Stimulated activated CD8-positive, alpha-beta memory T cell treated with anti-CD3 and anti-CD28 coated beads, Interleukin-2, amount 100 ng/mL, for 1 hour (primary cell): ENCODE measurements at places on chromosomes 3 and 15.

- no peak for DNase-seq
These were observed 19.8 kb downstream of the PRR23E start for GRCh38 chr3:127212711-127213110.

DNA sequence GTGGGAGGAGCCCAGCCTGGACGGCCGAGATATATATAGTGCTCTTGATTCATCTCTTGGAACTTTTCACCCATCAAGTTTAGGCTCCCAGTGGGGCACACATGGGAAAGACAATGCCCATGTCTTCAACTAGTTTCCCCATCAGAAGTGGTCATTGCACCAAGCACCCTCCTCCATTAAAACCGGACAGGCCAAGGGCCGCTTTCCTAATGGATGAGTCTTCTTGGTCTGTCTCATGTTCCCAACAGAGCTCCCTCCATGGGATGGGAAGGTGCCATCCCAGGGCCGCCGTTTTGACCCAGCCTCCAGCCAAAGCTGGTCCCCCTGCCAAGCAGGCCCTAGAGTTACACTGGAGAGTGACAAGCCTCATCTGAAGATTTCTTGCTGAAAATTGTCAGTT is 34.7 kb upstream of the UBE2Q2 start:
- DNase-seq: no peak

DNA sequence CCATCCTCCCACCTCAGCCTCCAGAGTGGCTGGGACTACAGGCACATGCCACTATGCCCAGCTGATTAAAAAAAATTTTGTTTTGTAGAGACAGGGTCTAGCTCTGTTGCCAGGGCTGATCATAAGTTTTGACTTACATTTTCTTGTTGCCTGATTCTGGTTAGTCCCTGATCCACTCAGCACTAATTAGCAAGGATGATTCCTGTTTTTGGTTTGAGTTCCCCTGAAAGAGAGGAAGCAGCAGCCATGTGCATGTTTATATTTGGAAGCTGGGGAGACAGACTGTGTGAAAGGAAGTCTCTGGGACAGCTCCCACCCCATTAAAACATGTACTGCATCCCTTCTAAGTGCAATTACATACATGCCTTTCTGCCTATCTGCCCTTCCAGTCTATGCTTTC is 3.6 kb upstream of the NCK1 start:
- DNase-seq: no peak

DNA sequence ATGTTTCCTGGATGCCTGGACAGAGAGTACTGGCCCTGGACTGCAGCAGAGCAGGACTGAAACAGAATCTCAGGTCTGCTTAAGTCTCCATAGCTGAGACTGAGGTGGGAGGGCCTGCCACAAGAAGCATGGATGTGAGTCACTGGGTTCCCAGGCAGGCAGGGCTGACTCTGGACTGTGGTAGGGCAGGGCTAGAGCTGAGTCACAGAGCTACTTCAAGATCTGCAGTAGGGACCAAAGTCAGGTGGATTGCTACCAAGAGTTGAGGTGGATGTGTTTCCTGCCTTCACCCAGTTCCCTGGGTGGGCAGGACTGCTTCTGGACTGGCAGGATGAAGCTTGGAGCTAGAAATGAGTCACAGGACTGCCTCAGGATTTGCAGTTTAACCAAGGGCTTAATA is 282.9 kb downstream of the AGBL1 start:
- no peak for DNase-seq

- no peak for DNase-seq
These were observed 93.0 kb downstream of the SMAD3 start for GRCh38 chr15:67158367-67158766.

DNA sequence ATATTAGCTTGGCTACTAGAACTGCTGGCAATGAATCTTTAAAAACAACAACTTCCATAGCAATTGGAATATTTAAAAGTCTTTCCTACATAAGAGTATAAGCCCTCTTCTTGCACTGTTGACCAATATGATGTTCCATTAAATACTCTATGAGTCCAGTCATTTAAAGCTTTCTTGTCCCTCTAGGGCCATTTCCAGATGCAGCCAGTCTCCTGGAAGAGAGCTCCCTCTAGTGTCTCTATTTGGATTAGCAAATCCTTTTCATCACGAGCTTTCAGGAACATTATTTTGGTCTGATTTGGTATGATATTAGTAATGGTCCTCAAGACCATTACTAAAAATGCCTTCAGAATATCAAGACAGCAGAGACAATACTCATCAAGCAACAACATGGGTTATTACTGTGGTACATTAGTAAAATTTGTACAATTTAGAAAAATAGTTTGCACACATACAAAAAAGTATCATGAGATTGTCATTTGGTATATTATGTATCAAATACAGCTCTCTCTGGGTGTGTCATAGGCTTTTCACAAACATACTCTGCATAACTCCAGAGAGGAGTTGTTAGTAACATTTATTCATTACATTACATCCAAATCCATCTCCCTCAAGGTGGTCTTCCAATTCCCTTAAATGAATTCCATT is 101.3 kb downstream of the DPH6 start:
- no peak for DNase-seq

DNA sequence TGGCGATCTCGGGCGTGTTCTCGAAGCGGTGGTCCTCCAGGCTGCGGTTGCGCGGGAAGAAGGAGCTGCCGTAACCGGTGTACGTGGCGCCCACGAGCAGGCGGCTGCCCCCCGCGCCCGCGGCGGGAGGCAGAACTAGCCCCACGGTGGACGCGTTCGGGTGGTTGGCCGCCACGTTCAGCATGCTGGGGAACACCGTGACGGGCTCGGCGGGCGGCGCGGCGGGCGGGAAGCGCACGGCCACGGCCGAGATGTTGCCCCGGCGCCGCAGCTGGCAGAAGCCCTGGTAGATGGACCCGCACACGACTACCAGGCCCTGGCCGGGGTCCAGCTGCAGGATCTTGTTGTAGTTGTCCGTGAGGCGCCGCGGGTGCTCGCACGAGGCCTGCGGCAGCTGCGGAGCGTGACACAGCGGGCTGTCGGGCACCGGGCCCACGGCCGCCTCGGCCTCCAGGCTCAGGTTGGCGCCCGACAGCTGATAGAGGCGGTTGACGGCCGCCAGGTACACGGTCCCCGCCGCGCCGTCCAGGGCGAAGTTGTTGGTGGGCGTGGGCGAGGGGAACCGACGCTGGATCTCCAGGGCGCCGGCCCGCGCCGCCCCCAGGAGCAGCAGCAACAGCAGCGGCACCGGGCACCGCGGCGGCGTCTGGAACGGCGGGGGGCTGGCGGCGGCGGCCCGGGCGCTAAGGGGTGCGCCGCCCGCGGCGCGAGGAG is 397 bp downstream of the PLXND1 start:
- DNase-seq: no peak

GRCh38 chr15:63111481-63111880 is 10.2 kb upstream of the LACTB start:
- DNase-seq: no peak

DNA sequence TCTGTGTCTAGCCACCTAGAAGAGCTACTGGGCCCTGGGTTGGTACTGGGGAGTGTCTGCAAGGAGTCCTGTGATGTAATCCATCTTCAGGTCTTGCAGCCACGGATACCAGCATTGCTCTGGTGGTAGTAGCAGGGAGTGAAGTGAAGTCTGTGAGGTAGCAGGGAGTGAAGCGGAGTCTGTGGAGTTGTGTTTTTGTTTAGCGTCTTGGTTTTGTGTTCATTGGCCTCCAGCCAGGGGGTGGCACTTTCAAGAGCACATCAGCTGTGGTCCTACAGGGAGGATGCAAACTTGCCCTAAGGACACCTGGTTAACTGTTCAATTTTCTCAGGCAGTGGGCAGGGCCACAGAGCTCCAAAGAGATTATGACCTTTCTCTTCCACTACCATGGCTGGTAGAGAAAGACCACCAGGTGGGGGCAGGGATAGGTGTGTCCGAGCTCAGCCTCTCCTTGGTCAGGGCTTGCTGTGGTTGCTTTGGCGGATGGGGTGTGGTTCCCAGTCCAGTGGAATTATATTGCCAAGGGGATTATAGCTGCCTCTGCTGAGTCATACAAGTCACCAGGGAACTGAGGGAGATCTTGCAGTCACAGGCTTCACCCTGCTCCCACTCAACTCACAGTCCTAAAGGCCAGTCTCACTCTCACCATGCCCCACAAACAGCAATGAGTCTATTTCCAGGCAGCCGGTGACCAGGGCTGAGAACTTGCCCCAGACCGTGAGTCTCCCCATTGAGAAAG is 424.7 kb downstream of the ZBBX start:
- DNase-seq: no peak

- no peak for DNase-seq
These were observed 92.0 kb upstream of the VGLL3 start for GRCh38 chr3:87082796-87083440.

GRCh38 chr3:32456429-32457130 is 46.1 kb downstream of the CMTM6 start:
- DNase-seq: no peak

- no peak for DNase-seq
These were observed 48.7 kb downstream of the STAG1 start for GRCh38 chr3:136703429-136703828.

- no peak for DNase-seq
These were observed 82.8 kb downstream of the SEMA5B start for GRCh38 chr3:122944671-122945161.

DNA sequence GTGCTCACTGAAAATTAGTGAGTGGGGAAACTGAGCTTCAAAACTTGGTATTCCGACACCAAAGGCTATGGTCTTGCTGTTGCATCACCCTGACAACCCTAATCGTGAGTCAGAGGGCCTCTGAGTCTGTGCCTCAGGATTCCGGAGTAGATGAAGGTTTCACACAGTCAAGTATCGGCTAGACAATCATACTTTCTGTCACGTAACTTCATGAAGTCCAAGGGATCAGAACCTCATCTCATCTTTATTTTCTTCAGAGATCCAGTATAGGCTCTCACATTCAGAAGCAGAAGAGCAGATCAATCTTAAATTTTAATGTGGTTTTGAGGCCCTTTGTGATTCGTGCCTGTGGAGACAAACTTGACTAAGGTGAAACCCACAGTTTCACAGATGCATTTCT is 26.1 kb upstream of the NECTIN3 start:
- no peak for DNase-seq

DNA sequence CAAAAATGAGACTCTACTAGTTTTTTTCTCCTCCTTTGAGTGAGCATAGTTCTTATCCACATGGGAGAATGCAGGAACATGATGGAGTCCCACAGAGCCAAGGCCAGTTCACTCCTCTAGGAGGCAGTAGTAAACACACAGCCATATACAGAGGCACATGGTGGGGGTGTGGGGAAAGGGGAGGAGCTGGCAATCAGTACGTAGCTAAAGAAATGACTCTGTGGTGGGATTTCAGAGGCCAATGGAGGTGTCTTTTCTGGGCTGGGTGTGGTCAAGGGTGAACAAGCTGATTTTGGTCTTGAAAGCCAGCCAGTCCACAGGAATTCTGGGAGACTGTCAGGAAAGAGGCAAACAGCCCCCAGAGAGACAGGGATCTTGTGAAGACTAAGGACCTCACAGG is 6.6 kb upstream of the RAB11A start:
- DNase-seq: peak; percentile 9

- DNase-seq: no peak
These were observed 39.2 kb upstream of the HERC1 start for GRCh38 chr15:63872759-63873510.

DNA sequence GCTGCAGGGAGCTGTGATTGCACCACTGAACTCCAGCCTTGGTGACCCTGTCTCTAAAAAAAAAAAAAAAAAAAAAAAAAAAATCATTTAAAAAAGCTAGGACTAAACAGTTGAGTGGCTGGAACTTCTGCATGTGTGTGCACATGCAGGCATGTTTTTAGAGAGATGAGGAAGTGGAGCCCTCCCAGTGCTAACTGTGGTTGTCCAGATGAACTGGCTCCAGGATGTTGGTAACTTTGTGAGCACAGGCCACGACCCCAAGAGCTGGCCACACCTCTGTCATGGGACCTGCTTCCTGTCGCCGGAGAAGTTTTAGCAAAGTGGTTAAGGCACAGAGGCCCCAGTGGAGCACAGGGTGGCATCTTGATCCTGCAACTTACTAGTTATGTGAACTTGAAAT is 27.0 kb downstream of the CHCHD6 start:
- DNase-seq: no peak

DNA sequence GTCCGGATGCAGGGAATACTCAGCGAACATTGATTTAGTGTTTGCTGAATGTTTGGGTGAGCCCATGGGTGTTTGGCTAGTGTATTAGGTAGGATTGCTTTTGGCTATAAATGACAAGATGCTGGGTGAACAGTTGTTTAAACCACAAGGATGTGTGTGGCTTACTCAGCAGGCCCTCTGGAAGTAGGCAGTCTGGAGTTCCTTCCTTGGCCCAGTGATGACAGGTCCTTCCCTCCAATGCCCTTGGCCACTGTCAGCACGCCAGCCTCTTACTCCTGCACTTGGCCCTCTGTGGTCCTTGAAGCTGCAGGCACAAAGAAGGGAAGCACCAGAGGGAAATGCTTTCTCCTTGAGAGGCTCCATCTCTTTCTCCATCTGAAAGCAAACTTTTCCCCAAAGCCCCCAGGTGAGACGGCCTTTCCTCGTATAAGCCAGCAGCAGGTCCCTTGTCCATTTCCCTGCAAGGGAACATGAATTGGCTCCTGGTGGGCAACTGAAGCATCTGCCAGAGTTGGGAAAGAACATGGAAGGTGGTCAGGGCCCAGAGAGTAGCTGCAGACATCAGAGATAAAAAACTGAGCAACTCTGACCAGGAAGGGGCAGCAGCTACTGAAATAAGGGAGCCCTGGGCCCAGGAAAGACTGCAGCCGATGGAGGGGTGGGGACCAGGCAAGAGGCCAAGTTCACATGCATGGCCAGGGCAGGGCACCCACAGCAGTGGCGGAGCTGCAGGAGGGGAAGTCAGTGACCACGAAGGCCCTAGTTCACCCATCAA is 105.0 kb downstream of the TPRA1 start:
- no peak for DNase-seq

DNA sequence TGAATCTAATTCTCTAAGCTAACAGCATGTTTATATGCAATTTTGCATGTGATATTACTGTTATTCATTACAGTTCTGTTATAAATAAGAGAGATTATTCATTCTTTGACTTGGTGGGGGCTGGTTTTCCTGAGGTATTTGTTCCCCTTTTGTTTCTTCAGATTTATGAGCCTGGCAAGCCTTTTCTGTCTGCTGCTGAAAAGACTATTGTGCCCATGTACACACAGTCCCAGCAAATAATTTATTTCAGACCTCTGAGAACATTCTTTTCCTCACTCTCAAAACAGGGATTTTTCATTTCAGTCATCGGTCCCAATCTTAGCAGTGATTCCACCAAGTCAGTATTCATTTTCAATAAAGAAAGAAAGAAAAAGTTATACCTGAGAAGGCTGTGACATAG is 716.8 kb downstream of the NSUN3 start:
- DNase-seq: no peak

DNA sequence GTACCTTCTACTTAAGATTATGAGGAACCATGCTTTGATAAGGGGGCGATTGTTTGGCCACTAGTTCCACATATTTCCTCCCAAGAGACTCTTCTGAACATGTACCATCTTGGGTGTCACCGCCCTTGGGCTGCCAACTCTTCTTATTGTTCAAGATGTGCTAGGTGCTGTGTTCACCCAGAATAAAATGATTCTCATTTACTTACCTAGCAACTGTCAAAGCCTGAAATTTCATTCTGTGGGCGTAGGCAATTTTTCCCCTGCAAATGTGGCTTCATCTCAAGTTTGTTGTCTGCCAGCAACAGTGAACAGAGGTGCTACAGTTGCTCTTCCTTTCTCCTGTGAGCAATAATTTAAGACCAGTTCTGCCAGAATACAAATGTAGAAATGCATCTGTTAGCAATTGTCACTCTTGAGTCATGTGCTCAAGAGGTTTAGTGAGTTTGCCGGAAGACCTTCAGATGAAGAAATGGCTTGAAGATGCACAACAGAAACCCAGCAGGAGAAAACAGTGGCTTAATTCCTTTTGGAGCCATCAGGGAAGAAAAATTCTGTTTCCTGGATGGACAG is 41.3 kb upstream of the RARB start:
- DNase-seq: no peak
